ENCODE measurements at places on chromosomes 4 and X.
A peak's percentile ranks its signal among the peaks of the same experiment; 100 is the strongest.

GRCh38 chr4:32140636-32141035, 1420.5 kb downstream of the PCDH7 start:
- H3K4me1 ChIP-seq: no peaks in the 10 kb centered on the region
- no peaks in the 10 kb centered on the region for H3K27me3 ChIP-seq
- no peaks in the 10 kb centered on the region for H3K36me3 ChIP-seq
- H3K4me3 ChIP-seq: no peak overlapping the region

- no peaks in the 10 kb centered on the region for H3K4me1 ChIP-seq
- no peak for DNase-seq
- H3K36me3 ChIP-seq: no peaks in the 10 kb centered on the region
- H3K27me3 ChIP-seq: no peaks in the 10 kb centered on the region
These were observed 8.9 kb upstream of the ADGRG4 start for GRCh38 chrX:136291824-136292223.

DNA sequence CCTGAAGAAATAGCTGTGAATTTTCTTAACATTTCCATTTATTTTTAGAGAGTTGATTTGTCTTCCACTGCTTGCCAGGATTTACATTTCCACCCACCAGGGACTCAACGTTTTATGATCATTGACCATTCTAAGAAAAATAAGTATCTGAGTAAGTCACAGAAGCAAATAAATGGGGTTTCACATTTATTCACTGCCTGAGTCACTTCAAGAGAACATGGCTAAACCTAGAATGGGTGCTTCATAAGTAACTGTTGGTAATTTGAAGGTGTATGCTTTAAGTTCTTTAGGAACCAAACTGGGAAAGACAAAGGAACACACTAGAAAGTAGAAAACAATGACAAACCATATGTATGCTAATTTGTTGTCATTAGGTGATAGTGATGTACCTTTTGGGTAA, 43.2 kb upstream of the GRIA3 start:
- H3K36me3 ChIP-seq: no peaks in the 10 kb centered on the region
- H3K27ac ChIP-seq: no peak overlapping the region
- no peaks in the 10 kb centered on the region for H3K27me3 ChIP-seq
- DNase-seq: no peak

GRCh38 chr4:60619531-60620305, 580.4 kb upstream of the ADGRL3 start:
- no peak overlapping the region for H3K4me3 ChIP-seq
- H3K4me1 ChIP-seq: no peaks in the 10 kb centered on the region
- H3K27ac ChIP-seq: peak overlapping the region; percentile 57
- no peaks in the 10 kb centered on the region for H3K36me3 ChIP-seq
- H3K27me3 ChIP-seq: no peaks in the 10 kb centered on the region

GRCh38 chrX:22134681-22135080, 102.6 kb downstream of the PHEX start:
- no peak for DNase-seq
- no peaks in the 10 kb centered on the region for H3K36me3 ChIP-seq
- H3K27me3 ChIP-seq: no peaks in the 10 kb centered on the region
- no peak overlapping the region for H3K27ac ChIP-seq
- no peaks in the 10 kb centered on the region for H3K4me1 ChIP-seq

GRCh38 chrX:109777749-109778148, 44.7 kb upstream of the ACSL4 start:
- no peaks in the 10 kb centered on the region for H3K36me3 ChIP-seq
- H3K4me1 ChIP-seq: no peaks in the 10 kb centered on the region
- H3K27me3 ChIP-seq: no peaks in the 10 kb centered on the region
- no peak overlapping the region for H3K27ac ChIP-seq

DNA sequence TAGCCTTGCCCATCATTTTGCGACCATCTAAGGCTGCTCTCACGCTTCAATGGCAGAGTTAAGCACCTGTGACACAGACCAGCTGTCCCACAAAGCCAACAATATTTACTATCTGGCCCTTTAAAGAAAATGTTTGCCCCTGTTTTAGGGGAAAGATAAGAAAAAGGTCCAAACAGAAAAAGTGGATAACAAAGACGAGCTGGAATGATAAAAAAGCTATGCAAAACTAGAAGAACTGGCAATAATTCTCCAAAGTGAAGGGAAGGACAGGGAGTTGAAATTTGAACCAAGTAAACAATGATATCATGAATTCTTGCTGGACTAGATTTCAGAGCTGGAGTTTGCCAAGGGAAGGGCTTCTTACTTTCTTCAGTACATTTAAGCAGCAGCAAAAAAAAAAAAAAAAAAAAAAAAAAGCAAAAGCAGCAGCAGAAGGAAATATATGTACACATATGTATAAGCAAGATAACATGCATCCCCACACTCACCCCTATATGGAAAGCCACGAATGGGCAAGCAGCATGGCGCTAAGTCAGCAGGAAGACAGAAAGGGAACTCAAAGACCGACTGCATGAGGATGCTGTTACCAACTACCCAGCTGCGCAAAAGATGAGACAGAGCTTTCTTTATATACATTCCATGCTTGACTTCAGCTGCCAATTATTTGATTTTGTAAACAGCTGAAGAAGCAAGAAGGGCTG, 12.5 kb downstream of the TRAPPC2 start:
- H3K27ac ChIP-seq: no peak overlapping the region
- DNase-seq: no peak
- H3K36me3 ChIP-seq: peaks cover 4% of the 10 kb centered on the region
- H3K27me3 ChIP-seq: no peaks in the 10 kb centered on the region
- peaks cover 3% of the 10 kb centered on the region for H3K4me1 ChIP-seq

GRCh38 chr4:77994194-77994721, 62.9 kb upstream of the FRAS1 start:
- DNase-seq: no peak
- H3K4me3 ChIP-seq: no peak overlapping the region
- H3K27ac ChIP-seq: no peak overlapping the region
- H3K27me3 ChIP-seq: no peaks in the 10 kb centered on the region
- H3K4me1 ChIP-seq: no peaks in the 10 kb centered on the region

GRCh38 chrX:17805120-17805519, 56.0 kb downstream of the RAI2 start:
- no peaks in the 10 kb centered on the region for H3K4me1 ChIP-seq
- H3K27ac ChIP-seq: no peak overlapping the region
- no peak for DNase-seq
- no peaks in the 10 kb centered on the region for H3K27me3 ChIP-seq
- no peak overlapping the region for H3K4me3 ChIP-seq

DNA sequence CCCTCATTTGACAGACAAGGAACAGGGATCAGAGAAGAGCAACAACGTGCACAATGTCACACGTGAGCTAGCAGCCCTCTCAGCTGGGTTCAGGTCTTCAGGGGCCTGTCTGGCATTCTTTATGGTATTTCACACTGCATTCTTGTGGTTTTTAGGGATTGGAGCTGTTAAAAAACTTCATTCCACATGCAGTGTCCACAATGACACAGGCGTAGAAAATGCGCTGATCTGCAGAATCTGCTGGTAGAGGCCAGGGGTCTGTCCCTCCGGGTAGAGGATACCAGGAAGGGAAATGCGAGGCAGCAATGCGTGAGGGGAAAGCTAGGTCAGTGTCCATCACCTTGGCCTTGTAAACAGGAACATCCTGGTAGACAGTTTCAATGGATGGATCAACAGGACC, 36.6 kb downstream of the MAP7D3 start:
- H3K27ac ChIP-seq: no peak overlapping the region
- no peaks in the 10 kb centered on the region for H3K4me1 ChIP-seq
- H3K36me3 ChIP-seq: peaks cover 3% of the 10 kb centered on the region

- DNase-seq: no peak
- no peaks in the 10 kb centered on the region for H3K27me3 ChIP-seq
- no peak overlapping the region for H3K27ac ChIP-seq
- no peaks in the 10 kb centered on the region for H3K36me3 ChIP-seq
These were observed 62.8 kb downstream of the FAM9B start for GRCh38 chrX:8971116-8971515.

DNA sequence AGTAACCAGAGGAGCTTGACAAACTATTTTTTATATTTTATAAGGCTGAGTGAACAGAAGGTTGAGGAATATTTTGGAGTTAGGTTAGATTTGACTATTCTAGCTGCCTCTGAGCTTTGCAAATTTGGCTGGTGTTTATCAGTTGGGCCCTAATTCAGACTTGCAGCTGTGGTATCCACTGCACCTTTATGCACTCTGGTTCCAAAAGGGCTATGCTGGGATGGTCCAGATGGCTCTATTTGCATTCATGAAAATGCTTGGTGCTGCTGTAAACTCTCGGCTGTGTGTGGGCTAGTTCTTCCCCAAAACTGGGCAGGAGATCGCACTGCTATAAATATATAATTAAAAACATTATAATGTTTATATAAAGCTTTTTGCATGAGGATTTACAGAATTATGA, 106.3 kb downstream of the REPS2 start:
- no peaks in the 10 kb centered on the region for H3K36me3 ChIP-seq
- no peak overlapping the region for H3K27ac ChIP-seq
- DNase-seq: no peak
- H3K27me3 ChIP-seq: no peaks in the 10 kb centered on the region
- H3K4me1 ChIP-seq: no peaks in the 10 kb centered on the region

DNA sequence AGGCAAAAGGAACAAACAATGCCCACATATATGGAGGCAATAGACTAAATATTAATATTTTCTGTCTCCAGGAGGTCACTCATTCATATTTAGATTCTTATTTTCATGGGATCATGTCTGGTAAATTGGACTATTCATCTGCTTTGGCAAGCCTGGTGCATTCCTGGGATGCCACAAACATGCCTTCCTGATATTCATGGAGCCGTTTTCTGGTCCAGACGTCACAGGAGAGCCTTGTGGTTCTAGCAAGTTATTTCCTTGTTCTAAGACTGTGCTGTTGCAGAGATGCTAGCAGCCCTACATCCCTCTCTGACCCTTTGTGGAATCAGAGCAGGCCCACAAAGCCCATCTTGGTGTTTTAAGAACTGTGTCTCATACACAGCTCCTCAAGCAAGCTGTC, 16.1 kb upstream of the EXOSC9 start:
- H3K27me3 ChIP-seq: peaks cover 1% of the 10 kb centered on the region
- H3K36me3 ChIP-seq: no peaks in the 10 kb centered on the region
- H3K4me1 ChIP-seq: no peaks in the 10 kb centered on the region
- no peak overlapping the region for H3K27ac ChIP-seq
- peak; percentile 45 for DNase-seq
- no peak overlapping the region for H3K4me3 ChIP-seq
